ENCODE measurements at places on chromosomes 2 and 18. TPM values are rescaled to one million over a fixed set of nuclear protein-coding genes. Genes with fewer than 3 reads are reported as not detected.

GRCh38 chr2:114534116-114535084 lies 92.0 kb downstream of the DPP10 start:
- DNase-seq = no peak

DNA sequence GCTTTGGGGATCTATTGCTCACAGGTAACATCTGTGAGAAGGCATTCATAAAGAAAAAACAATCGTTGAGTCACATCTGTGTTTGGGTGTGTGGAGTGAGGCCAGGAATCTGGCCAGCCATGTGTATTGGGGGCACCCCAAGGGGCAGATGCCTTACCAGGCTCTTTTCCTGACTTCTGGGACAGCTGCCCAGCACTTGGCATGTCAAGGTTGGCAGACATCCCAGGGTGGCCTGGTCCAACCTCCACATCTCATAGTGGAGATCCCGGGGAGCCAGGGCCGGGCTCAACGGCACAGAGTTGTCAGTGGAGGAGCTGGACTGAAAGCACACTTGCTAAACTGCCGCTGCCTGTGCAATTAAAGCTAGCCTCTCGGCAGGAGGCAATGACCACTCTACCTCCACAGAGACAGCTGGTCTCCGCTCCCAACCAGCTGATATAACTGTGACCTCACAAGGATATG lies 75.3 kb upstream of the MGAT4A start:
- no peak for DNase-seq

DNA sequence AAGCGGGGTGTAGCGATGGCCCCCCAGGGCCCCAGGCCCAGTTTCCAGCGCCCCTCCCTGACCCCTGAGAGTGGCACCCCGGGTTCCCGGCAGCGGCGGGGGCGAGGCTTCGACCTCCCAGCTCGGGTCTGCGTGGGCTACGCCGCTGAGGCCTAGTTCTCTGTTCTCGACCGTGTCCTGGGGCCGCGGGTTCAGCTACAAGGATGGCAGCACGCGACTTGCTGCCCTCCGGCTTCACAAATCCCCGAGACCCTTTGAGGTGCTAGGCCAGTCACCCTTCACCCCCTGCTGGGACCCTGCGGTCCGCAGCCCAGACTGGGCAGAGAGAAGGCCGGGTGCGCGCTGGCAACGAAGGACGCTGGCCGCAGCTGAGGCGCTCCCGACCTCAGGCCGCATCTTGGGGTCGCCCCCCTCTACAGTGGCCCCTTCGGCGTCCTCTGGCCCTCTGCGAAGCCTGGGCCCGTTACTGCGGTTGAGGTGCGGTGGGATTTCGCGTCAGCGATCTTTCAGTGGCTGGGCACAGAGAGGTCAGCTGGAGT lies 1.2 kb downstream of the OTX1 start:
- no peak for DNase-seq

The MEP1B gene
- total RNA-seq = 0.28 TPM

The ZFP36L2 gene
- total RNA-seq = 46.3 TPM

The GLI2 gene
- total RNA-seq = 6.2 TPM

The ZC3H8 gene
- total RNA-seq = 4.4 TPM

DNA sequence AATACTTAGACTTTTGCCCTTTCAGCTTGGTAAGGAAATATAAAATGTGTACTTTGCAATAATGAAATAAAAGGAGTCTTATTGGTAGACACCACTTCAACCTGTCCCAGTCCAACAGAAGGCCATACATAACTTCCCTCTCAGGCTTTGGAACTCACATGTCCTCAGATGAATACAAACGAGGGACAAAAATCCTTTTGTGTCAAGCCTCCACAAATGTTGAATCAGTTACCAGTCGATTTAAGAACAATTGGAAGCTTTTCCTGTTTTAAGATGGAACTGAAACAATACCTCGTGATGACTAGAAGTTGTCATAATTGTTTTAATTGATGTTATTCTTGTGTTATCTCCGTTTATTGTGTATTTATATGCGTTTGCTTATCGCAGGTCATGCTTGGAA lies 385.1 kb upstream of the POU3F3 start:
- no peak for DNase-seq

DNA sequence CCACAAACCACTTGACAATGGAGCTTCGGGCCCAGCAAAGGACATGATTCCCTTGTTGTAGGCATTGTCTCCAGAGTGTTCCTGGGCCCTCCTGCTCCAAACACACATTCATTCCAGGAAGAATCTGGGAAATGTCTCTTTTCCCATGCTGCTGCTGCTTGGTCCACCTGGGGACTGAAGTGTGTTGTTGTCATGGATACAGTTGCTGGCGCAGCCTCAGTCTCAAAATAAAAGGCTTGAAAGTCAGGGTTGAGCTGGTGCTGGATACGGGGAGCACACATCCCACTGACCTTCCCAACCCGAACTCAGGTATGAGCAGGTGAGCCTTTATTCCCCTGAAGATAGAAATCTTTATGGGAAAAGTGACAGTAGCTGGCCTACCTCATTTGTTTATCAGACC lies 30.6 kb upstream of the SPP2 start:
- no peak for DNase-seq

GRCh38 chr18:77366720-77367641 lies 117.3 kb downstream of the GALR1 start:
- DNase-seq = no peak

The TAF4B gene
- 8.0 TPM for total RNA-seq

- peak; percentile 59 for DNase-seq
Measured at GRCh38 chr2:20584399-20585358, 66.2 kb downstream of the HS1BP3 start.

GRCh38 chr18:7572822-7573221 lies 5.7 kb downstream of the PTPRM start:
- DNase-seq = no peak

- no peak for DNase-seq
Measured at GRCh38 chr2:31387850-31388249, 26.7 kb downstream of the XDH start.

GRCh38 chr2:19883971-19884720 lies 17.6 kb downstream of the TTC32 start:
- no peak for DNase-seq

- no peak for DNase-seq
Measured at GRCh38 chr18:40752316-40752715, 1202.7 kb upstream of the PIK3C3 start.

DNA sequence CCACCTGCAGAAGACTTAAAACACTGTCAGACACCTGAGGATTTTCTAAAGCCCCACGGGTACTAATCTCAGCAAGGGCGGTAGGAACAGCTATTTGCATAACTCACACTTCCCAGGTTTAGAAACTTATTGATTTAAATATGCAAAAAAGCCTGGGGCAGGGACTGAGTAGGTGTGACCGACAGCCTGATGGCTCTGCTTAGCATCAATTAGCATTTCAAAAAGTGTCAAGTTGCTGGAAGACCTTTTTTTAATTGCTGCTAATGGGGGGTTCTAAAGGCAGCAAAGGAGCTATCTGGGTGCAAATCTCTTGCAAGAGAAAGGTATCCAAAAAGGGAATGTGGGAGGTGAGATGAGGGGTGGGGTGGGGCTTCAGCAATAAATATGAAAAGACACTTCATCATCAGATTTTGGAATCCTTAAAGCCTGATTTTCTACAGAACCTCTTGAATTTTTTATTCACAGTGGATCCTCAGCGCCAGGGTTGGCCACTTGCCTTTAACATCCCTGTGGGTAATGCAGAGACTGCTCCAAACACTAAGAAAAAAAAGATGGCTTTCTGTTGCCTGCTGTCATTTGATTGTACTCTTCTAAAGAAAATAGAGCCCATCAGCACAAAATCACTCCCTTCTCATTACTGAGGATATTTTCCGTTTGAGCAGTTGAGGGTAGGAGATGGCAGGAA lies 121.1 kb upstream of the RMP24 start:
- no peak for DNase-seq

GRCh38 chr2:69686813-69687212 lies 43.3 kb upstream of the AAK1 start:
- no peak for DNase-seq

DNA sequence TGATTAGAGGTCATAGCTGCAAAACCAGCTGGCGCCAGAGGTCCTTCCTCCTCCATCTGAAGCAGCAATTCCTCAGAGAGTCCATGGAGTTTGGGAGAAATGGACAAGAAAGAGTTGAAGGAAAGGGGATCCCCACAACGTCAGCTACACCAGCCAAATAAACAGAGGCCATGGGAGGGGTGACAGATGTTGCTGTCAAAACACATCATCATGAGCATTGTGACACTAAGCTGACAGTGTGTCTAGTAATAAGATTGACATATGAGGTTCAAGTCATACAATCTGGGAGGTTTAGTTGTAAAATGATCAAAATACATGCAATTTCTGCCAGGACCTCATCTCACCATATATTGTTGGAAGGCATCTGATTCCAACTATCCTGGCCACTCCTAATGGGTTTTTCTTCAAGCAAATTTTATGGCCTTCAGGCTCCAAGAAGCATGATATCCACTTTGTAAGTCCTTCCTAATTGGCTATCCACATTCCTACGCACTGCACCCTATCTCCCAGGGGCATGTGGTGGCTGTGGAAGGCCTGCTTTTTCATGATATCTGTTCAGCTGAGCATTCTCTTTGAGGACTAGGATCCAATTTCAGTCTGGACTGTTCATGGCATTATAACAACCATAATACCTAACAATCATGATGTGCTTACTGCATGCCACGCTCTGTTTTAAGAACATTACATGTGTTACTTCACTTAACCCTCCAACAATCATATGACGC lies 335.0 kb upstream of the ID2 start:
- no peak for DNase-seq

DNA sequence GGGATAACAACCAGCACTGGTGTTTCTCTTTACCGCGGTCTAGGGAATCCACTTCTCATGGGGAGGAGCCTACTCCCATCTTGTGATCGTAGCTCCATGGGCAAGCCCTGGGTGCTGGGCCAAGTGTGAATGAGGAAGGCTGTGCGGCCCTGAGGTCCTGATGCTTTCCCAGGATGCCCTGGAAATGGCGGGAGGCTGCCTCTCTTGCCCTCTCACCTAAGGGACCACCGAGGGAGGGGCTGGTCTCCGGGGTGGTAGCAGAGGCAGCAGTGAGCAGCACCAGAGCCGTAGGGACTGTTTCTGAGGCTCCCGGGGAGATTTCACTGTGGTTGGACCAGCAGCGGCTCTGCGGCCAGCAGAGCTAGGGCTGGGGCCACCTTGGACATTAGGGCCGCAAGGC lies 15.5 kb upstream of the NPPC start:
- no peak for DNase-seq

GRCh38 chr18:5173646-5174045 lies 23.4 kb downstream of the AKAIN1 start:
- DNase-seq = no peak

The GAREM2 gene
- total RNA-seq = 12.4 TPM

The OR6B2 gene
- not detected for total RNA-seq

- DNase-seq = no peak
Measured at GRCh38 chr2:126797622-126798275, 100.9 kb upstream of the TEX51 start.

DNA sequence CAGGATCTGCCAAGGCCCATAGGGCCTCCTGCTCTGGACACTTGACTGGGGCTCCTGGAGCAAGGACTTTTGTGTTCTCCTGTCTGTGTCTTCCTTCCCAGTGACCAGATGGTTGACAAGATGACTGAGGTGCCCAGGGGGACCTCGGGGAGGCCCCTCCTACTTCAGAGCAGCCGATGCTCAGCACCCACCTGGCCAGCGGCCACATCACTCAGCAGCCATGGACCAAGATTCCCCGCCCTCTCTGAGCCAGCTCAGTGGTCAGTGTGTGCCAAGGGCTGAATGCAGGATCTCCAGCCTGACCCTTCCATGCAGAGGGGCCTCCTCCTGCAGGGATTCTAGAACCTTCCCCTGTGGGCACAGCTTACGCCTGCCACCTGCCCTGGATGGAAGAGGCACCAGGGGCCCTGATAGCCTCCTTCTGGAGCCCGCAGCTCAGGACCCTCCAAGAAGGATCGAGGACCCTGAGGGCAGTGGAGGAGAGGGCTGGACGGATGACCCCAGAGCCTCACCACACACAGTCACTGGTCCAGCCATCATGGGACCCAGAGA lies 87.4 kb upstream of the GPC1 start:
- no peak for DNase-seq

DNA sequence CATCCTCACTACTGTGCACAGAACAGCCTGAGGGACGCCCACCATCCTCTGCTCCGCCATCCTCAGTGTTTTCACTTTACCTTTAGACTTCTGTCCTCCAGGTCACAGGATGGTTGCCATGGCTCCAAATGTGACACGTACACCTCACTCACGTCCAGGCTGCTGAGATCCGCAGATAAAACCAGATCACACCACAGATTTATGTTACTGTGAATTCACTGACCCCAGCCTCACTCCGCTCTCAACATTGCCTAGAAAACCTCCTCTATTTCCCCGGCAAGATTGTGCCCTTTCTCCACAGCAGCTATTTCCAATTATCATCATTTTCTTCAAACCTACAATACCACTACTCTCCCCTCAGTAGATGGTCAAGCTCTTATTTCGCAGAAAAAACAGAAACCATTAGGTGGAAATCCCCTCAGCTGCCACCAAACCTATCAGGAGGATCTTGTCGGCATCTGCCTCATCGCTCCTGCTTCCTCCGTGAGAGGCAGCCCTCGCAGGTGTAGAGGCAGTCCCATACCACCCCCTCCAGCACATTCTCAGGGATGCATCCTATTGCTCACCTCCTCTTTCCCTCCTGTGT lies 49.8 kb upstream of the SLC1A4 start:
- DNase-seq = no peak

GRCh38 chr2:30758191-30758651 lies 49.0 kb downstream of the CAPN13 start:
- DNase-seq = no peak

The ZSWIM2 gene
- total RNA-seq = not detected

GRCh38 chr2:188810586-188810985 lies 163.6 kb upstream of the COL3A1 start:
- DNase-seq = no peak
